Activated CD4-positive, CD25-positive, alpha-beta regulatory T cell treated with anti-CD3 and anti-CD28 coated beads, Interleukin-2, amount 50 U/mL, for 72 hours (primary cell): ENCODE measurements at places on chromosomes 16 and 17.

- no peak for DNase-seq
These were observed 6.0 kb upstream of the TXNDC11 start for GRCh38 chr16:11748404-11749254.

DNA sequence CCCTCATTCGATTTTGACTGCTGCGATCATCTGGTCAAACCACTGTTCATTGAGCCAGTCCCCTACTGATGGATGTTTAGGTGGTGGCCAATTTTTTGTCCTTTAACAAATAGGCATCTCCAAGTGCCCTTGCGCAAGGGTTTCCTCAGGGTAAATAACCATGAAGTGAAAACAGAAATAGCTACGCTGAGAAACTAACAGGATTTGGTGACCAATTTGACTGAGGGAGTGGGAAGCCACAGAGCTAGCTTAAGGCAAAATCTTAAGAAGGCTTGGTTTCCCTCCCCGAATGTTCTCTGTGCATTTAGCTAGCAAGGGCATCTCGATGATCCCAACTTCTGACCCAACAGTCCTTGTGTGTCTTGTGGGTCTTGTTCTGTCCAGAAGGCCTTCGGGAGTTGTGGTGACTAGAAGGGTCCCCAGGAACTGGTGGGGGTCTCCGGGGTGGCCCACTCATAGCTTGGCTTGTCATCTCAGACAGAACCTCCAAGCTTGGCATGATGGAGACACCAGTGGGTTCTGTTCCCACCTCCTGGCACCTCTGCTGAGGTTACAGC is 117.2 kb downstream of the SOCS1 start:
- no peak for DNase-seq

GRCh38 chr16:1460602-1461138 is 14.2 kb downstream of the CLCN7 start:
- DNase-seq: no peak

DNA sequence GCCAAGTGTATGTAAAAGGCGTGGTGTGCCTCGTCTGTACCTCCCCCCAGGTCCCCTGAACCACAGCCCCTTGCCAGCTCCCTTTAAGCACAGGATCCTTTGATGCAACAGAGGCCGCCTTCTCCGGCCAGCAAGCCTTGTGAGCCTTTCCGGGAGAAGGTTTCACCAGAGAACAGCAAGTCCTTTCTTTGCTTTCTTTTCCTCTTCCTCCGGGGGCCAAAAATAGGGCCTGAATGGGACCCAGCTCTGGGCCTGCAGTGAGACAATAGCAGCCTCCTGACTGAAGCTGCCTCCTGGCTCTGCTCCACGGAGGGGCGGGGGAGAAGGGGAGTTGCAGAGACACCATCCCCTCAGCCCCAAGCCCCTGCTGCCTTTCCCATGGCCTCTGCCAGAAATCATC is 9.0 kb downstream of the ADGRG1 start:
- no peak for DNase-seq

DNA sequence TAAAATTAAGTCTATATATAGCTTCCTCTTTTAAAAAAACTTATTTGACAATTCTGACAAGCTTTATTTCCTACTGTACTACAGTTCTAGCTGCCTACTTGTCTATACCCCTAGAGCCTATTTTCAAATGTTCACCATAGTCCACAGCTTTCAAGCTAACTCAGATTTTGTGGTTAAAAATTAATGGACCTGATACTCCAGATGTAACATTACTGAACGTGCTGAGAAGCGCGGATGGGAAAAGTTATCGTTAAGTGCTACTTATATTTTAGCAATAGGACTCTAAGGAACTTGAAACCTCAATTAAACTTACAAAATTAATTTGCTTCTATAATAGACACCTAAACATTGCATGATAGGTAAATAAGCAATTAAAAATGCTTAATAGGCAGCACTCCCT is 31.2 kb downstream of the GNA13 start:
- no peak for DNase-seq

GRCh38 chr17:28881533-28882056 is 15.9 kb downstream of the FLOT2 start:
- DNase-seq: no peak

- DNase-seq: no peak
These were observed 66.8 kb downstream of the XYLT1 start for GRCh38 chr16:17403859-17404545.

GRCh38 chr17:37081287-37081686 is 132.5 kb downstream of the AATF start:
- no peak for DNase-seq

- no peak for DNase-seq
These were observed 30.1 kb downstream of the DNAH2 start for GRCh38 chr17:7747635-7748071.

DNA sequence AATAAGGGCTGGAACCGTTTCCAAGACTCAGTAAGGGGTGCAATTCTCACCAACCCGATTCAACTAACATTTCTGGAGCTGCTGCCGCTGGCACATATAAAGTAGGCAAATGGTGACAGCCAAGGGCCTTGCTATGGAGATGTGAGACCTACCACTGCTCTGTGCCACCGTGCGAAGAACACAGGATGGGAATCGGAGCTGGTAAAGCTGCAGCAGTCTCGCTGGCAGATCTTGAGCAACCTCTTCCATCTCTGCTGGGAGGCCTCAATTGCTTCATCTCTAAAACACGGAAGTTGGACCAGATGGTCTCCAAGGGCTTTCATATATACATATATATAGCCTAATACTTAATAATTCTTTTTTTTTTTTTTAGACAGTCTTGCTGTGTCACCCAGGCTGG is 128.9 kb upstream of the RCVRN start:
- no peak for DNase-seq

DNA sequence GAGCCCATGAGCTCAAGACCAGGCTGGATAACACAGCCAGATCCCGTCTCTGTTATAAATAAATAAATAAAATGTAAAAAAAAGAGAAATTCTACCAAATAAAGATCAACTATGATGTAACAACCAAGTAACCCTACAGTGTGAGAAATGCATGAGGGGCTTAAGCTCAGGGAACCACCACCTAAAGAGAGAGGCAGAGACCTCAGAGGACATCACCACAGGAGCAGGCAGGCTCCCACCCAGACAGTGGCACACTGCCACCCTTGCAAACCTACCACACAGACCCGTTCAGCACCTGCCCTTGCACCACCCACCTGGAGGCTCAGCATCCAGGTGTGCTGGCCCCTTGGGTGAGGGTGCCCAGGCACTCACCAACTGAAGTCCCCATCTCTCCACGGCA is 45.6 kb downstream of the ANKRD11 start:
- no peak for DNase-seq

- DNase-seq: no peak
These were observed 66.3 kb upstream of the METRNL start for GRCh38 chr17:83012868-83013778.

GRCh38 chr16:51453251-51453650 is 302.2 kb upstream of the SALL1 start:
- DNase-seq: no peak

DNA sequence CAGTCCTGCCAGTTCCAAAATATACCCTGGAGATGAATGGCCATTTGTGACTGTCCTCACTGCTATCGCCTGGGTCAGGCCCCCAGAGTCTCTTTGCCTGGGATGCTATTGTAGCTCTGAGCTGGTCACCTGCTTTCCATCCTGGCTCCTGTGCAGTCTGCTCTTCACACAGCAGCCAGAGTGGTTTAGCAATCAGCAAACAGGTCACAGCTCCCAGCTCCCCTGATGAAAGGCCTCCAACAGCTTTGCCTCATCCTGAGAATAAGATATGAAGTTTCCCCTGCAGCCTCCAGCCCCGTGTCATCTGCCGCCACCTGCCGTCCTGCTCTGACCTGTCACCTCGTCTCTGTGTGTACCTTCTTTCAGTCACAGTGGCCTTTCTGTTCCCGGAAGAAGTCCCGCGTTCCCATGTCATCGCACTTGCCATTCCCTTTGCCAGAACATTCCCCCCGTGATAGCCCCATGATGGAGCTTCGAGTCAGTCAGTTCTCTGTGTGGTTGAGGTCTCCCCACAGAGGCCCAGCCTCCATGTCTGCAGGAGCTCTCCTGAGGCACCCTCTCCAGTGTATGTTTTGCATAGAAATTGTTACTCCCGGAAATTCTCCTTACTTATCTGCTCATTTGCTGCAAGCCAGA is 281.5 kb downstream of the SNX29 start:
- no peak for DNase-seq

DNA sequence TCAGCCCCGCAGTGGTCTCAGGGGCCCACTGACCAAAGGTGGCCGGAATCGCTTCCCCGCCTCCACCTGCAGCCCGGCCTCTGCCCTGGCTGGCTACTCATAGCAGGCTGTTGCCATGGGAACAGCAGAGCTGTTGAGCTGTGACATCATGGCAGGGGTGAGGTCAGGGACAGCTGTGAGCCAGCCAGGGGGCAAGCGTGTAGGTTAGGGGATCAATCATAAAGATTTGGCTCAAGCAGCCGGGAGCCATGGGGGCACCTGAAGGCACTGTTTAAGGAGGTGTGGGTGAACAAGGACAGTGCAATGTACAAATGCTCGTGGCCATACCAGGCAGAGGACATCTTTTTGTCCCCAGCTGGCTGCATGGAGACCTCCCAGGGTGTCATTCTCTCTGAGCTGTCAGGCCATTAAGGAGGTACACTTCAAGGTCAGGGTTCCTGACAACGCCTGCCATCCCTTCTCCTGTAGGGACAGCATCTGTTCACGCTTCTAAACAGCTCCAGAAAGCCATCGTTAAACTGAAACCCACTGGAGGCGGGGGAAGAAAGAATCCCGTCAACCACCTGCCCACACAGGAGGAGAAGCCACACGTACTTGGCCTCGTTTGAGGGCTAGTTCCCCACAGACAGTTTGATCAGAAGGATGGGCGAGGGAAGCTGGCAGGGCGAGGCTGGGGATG is at the start of gene CEP295NL:
Gene CEP295NL, minus strand, starts transcription at position 101 of the 679 bp plus-strand sequence. CDS start 1,373 bp downstream, outside the sequence.
- no peak for DNase-seq

- DNase-seq: no peak
These were observed 260.8 kb upstream of the ZFHX3 start for GRCh38 chr16:73308771-73309170.

- DNase-seq: no peak
These were observed 13.2 kb downstream of the CD300LG start for GRCh38 chr17:43860077-43860725.

DNA sequence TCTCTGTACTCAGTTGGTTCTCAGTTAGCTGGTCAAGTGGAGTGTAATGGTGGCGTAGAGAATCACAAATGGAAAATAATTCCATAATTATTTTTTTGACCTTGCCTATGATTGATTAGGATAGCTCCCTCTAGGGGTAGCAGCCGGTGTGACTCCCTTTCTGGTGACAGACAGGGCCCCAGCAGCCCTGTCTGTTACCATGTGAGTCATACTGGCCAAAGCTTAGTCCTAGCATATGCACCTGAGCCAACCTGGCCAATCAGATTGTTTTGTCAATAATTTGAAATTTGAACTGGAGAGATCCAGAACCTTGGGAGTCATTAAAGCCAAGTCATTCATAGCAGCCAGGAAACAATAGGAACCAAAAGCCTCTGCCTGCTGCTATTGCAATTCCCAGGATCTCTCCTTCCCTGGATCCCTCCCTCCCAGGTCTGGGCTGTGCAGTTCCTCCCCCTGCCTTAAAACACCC is 5.6 kb downstream of the PNPO start:
- peak; percentile 70 for DNase-seq

- DNase-seq: no peak
These were observed 52.3 kb downstream of the RPGRIP1L start for GRCh38 chr16:53651357-53651756.

GRCh38 chr16:22857296-22858025 is 43.5 kb downstream of the HS3ST2 start:
- DNase-seq: no peak

GRCh38 chr17:32731556-32732295 is 145.2 kb downstream of the MYO1D start:
- no peak for DNase-seq

DNA sequence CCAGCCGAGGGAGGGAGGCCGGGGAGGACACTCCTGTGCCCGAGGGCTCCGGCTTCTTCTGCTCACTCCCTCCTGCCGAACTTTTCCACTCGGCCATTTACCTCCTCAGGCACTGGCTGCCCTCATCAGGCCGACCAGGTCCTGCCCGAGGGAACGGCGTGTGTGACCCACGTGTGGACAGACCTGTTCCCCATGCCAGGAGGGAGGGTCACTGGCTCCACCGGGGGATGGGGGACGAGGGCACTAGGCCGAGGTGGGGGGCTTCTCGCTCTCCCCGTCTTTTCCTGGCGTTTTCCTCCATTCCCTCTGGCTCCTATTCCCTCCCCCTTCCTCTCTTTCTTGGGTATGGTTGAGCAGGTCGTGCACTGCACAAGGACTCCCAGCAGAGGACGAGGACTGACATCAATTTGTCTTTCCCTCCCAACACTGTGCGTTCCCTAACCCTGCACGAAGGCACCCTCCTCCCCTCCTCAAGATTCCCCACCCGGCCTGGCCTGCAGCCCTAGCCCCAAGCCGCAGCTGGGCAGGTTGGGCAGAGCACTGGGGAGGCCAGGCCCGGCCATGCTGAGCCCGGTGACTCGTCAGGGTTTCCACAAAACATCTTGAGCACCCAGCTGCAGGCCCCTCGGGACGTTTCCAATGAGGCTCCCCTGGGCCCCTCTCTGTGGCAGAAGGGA is 3.2 kb upstream of the IL17C start:
- no peak for DNase-seq

- no peak for DNase-seq
These were observed 2.7 kb upstream of the KCNJ18 start for GRCh38 chr17:21689604-21690003.

DNA sequence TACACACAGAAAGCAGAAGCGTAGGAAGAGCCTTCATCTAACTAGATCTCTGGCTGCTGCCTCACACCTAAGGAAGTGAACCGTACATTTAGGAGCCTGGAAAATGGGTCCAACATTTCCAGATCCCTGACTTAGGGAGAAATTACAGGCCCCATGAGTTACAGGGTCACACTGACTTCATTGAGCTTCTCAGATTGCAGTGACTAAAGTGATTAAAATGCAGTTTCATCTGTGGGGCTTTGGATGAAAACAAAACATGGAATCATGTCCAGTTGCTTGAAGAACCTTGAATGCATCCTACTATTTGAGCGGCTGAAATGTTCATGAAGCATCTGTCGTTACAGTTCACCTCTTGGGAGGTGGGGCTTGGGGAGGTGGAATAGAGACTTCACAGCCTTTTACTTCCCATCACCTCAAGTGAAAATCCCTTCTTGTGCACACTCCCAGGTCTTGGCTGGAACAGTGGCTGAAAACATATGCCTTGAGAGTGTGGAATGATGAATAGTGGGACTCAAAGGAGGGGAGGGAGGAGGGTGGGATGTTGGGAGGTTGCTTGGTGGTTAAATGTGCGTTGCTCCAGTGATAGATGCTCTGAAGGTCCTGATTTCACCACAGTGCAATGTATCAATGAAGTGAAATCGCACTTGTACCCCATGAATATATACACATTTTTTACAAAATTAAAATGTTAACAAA is 19.7 kb downstream of the TEKT3 start:
- no peak for DNase-seq

DNA sequence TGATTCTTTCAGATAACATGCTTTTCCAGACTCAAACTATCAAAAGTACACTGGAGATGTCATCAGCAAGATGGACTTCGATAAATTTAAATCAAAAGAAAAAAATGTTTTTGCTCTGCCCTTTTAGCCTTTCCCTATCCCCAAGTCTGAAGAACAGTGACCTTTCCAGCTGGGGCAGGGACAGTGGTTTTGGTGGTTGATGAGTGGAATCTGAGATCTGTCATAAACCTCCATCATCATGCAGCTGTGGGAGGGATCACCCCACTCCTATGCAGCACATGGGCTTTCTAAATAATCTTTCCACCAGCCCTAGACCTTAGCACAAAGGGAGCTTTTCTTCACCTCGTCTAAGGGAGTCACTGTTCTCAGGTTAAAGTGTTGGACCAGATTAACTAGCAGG is 869.5 kb upstream of the SOX9 start:
- no peak for DNase-seq
